Transverse colon (tissue), 4 donors: ENCODE measurements at places on chromosomes 7 and 10. TPM values are rescaled to one million over a fixed set of nuclear protein-coding genes. Genes with fewer than 3 reads are reported as not detected.
A peak's percentile ranks its signal among the peaks of the same experiment; 100 is the strongest.

DNA sequence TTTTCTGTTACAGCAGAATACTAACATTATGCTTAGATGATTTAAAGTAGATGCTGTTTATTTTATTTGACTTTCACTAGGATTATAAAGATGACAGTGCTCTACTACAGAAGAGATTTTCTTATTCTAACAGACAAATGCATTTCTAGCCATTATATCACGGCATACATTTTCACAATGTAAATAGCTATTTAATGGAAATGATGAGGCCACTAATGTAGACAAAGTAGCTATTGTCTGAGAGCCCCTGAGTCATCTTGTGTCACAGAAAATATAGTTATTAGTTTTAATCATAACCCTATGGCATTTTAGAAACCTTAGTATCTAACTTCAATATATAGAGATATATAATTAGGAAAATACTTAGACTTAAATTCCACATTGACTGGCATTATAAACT is 158.0 kb upstream of the AHR start:
- DNase-seq: no peak
- H3K4me3 ChIP-seq: no peak overlapping the region
- H3K36me3 ChIP-seq: no peaks in the 10 kb centered on the region
- peaks cover 6% of the 10 kb centered on the region for H3K4me1 ChIP-seq

- H3K4me3 ChIP-seq: no peak overlapping the region
- no peaks in the 10 kb centered on the region for H3K27me3 ChIP-seq
- peak; percentile 70 for DNase-seq
These were observed 35.3 kb downstream of the DIP2C start for GRCh38 chr10:653991-654646.

DNA sequence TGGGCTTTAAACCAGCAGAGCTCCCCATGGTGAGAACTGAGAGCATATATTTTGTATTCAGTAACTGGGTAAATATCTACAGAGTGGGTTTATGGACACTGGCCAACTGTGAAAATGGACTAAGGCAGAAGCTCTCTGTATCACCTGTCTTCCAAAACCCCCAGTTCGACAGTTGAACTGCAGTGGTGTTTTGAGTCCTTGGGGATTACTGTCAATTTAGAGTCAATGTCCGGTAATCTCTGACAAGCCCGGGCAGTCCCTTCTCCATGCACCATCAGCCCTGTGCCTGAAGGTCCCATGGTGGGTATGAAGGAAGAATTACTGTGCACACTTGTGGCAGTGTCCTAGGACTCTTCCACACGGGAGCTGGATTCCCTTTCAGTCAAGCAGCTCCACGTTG is 235.0 kb downstream of the CCSER2 start:
- H3K27me3 ChIP-seq: peaks cover 4% of the 10 kb centered on the region
- no peak overlapping the region for H3K4me3 ChIP-seq
- no peak for DNase-seq
- H3K36me3 ChIP-seq: no peaks in the 10 kb centered on the region
- H3K27ac ChIP-seq: no peak overlapping the region
- no peaks in the 10 kb centered on the region for H3K4me1 ChIP-seq

DNA sequence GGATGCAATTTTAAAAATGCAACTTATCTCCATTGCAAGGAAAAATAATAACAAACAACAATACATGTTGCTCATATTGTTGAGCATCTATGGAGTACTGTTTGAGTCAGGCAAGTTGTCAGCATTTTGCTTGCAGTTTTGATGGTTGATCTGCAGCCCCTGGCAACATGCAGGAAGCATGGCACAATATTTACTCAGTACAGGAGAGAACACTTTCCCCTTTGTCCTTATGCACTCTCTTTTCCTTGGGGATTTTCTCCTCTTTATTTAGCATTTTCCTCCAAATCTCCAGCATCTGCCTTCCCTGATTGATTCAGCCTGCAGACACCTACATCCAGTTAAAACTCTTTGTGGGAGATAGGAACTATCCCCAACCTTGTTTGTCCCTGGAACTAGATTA is 620.5 kb upstream of the LRRN3 start:
- no peak overlapping the region for H3K4me3 ChIP-seq
- no peaks in the 10 kb centered on the region for H3K36me3 ChIP-seq
- H3K27ac ChIP-seq: no peak overlapping the region
- no peaks in the 10 kb centered on the region for H3K4me1 ChIP-seq

- no peaks in the 10 kb centered on the region for H3K4me1 ChIP-seq
- DNase-seq: no peak
- H3K27me3 ChIP-seq: no peaks in the 10 kb centered on the region
- no peaks in the 10 kb centered on the region for H3K36me3 ChIP-seq
These were observed 506.8 kb downstream of the SDK1 start for GRCh38 chr7:3807824-3808223.

DNA sequence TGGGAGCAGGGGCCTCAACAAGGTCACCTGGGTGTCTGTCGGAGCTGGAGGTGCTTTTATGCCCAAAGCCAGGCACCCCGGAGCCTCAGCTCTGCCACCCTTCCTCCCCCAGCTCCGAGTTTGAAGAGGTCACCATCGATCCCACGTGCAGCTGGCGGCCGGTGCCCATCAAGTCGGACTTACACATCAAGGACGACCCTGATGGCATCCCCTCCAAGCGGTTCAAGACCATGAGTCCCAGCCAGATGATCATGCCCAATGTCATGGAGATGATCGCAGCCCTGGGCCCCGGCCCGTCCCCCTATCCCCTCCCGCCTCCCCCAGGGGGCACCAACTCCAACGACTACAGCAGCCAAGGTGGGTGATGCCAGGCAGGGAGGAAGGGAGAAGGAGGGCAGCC is 41.3 kb upstream of the PPIF start:
- H3K4me1 ChIP-seq: no peaks in the 10 kb centered on the region
- H3K27ac ChIP-seq: no peak overlapping the region
- no peak for DNase-seq
- no peak overlapping the region for H3K4me3 ChIP-seq

DNA sequence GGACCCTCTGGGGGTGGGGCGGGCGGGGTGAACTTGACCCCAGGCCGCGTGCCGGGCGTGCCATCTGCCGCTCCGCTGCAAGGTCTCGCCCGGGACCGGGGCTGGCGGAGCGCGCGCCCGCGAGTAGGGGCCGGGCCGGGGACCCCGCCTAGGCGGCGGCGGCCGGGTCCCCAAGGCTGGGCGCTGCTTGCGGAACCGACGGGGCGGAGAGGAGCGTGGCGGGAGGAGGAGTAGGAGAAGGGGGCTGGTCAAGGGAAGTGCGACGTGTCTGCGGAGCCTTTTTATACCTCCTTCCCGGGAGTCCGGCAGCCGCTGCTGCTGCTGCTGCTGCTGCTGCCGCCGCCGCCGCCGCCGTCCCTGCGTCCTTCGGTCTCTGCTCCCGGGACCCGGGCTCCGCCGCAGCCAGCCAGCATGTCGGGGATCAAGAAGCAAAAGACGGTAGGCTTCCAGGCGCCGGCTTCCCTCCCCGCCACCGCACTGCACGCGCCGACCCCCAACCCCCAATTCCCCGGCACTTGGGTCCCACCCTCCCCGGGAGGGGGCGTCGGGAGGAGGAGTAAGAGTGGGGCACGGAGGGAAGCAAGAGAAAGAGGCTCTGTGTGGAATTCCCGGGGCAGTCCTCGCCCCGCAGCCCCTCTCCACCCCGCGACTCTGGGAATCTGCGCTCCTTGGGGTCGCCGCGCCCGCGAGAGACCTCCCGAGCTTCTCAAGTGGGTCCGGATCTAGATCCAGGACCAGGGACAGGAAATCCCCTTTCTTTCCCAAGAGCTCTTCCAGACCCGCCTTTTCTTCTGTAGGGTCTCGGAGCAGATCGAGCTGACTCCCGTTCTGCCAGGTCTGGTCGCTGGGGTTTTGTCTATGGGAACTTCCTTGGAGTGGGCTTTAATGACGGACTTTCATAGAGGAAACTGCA is at the start of gene PAPSS2:
Gene PAPSS2 (plus strand): TSS at position 308 of the 913 bp plus-strand sequence. CDS start 104 bp downstream, at position 412.
- no peaks in the 10 kb centered on the region for H3K27me3 ChIP-seq
- H3K4me3 ChIP-seq: peak within 1 kb of the TSS; percentile 59
- no peaks in the 10 kb centered on the region for H3K36me3 ChIP-seq

The PLAC9 gene
- 5.7 TPM for total RNA-seq
